CD4-positive, alpha-beta T cell treated with Interleukin-10 for 1 hour (primary cell): ENCODE measurements at places on chromosomes 5 and 9.
A peak's percentile ranks its signal among the peaks of the same experiment; 100 is the strongest.

- DNase-seq = peak; percentile 46
These were observed 20.9 kb upstream of the ADAM19 start for GRCh38 chr5:157596487-157596886.

DNA sequence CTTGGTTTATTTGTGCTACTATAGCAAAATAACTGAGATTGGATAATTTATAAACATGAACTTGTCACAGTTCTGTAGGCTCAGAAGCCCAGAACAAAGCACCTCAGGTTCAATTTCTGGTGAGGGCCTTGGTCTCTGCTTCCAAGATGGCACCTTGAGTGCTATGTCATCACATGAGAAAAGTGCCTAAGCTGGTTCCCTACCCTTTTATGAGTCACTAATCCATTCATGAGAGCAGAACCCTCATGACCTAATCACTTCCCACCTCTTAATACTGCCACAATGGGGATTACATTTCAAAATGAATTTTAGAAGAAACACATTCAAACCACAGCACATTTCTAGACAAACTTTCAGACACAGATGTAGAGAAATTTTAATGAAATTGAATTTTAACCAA is 98.2 kb upstream of the PRSS3 start:
- no peak for DNase-seq

DNA sequence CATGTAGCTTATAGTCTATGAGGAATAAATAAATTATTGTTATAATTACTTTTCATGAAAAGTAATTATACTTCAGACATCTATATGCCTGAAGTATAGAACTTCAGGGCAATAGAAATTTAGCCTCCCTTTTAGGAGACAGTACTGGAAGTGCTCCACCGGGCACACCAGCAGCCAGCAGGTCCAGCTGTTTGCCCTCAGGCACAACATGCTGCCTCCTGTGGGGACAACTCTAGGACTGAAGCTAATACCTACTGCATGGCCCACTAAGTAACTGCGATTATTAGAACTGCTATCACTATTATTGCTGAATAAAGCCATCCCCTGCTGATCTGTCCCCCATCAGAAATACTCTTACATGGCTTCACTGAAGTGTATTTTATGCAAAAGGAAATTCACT is 329.6 kb downstream of the MED10 start:
- no peak for DNase-seq

- no peak for DNase-seq
These were observed 103.5 kb downstream of the RNF180 start for GRCh38 chr5:64269164-64269563.

- DNase-seq = no peak
These were observed 14.5 kb downstream of the HACD4 start for GRCh38 chr9:21016701-21017491.

- DNase-seq = no peak
These were observed 154.7 kb upstream of the RUSC2 start for GRCh38 chr9:35335164-35335563.

- no peak for DNase-seq
These were observed 5.3 kb downstream of the CDKN2AIPNL start for GRCh38 chr5:134406390-134406789.

DNA sequence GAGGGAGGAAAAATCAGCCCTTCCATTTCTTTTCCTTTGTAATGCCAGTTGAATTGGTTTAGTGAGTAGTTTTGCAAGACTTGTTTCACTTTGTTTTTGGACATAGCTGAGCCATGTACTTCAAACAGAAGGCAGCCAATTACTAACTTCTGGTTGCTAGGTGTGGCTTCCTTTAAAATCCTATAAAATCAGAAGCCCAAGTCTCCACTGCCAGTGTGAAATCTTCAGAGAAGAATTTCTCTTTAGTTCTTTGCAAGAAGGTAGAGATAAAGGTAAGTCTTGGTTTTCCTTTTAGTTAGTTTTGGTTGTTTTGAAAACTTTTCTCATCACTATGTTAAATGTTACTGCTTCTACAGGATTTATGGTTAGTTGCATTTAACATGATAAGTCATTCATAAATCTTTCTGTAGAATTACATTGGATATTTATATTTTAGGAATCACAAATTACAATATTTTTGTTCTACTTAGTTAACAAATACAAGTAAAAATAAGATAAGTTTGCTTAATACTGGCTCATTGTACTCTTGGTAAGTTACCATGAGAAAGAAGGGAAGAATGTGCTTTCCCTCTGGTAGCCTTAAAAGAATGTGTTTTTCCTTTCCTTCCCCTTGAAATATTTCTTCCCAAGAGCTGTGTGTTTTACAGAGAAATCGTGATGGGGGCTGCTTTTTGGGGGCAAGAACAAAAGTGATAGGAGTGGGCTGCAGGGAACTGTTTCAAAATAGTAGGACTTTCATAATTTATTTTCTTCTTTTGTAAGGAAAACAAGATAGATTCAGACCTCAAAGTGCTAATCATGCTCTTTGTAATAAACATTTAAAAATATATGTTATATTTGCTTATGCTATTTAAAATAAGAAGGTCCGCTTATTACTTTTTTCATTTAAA is at the start of gene ANXA1:
TSS of gene ANXA1 (plus strand) at position 213 of the 890 bp plus-strand sequence. CDS start 6,671 bp downstream, outside the sequence.
- peak; percentile 89 for DNase-seq

DNA sequence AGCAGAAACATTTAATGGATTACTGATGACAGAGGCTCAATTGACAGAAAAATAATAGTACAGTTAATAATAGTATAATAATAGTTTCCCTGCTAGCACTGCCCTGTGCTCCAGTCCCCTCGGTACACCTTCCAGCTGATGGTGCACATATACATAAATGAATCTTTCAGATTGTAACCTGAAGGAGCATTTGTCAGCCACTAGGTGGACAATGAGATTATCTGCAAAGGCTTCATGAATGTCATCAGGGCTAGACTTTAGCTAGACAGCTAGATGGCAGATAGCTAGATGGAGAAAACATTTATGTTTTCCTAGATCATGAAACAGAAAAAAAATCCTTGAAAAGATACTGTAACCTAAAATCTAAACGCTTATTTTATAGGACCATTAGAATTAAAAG is 304.4 kb upstream of the SMC2 start:
- no peak for DNase-seq

DNA sequence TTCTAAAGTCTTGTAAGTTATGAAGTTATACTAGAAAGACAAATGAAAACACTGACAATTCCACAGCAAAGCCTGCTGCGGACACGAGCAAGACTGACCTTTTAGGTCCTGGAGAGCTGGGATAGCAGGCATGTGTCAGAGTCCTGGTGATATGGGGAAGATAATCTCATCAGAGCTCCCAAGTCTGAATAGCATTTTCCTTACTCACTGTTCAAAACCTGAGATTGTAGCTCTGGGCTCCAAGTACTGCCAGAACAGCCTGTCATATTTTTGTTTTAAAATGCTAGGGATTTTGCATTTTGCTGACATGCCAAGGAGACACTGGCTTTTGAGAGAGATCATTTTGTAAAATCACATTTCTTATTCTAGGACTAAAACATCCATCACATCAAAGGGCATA is 90.1 kb downstream of the DRD1 start:
- DNase-seq = no peak
